ENCODE measurements at places on chromosomes 5 and 9.

- no peak for DNase-seq
Observed at GRCh38 chr5:87418506-87418905, 5.8 kb upstream of the CCNH start.

DNA sequence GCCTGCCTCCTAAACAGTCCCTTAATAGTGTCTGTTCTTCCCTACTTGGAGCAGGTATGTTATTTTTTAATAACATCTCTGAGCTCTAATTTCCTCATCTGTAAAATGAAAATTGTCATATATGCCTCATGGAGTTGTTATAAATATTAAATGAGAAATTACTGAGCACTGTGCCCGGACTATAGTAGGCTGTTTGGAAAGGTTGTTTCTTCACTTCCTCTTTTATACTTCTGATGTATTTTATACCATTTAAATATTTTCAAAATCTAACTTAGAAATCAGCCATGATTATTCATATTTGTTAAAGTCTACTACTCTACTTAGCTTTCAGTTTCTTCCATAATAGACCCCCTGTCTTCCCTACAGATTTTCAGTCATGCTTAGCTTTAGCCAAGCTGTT lies 30.5 kb upstream of the HAPLN1 start:
- DNase-seq = no peak

DNA sequence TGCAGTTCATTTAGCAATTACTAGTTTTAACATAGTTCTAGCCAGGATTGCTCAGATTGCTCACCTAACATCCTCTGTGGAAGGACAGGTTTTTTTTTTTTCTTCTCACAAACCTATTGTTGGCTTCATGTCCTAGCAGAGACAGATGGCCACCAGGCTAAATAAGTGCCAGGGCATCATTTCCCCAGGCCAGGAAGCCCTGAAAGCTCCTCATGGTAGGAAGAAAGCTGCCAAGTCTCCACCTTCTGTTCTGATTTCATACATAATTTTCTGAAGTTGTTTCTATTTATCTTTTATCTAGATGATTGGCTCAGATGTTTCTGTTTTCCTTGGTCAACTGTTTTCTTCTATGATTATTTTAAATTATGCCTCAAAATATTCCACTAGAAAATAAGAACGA lies 31.0 kb downstream of the EFCAB9 start:
- DNase-seq = no peak

- no peak for DNase-seq
Observed at GRCh38 chr9:115672477-115673316, 480.9 kb upstream of the PAPPA start.

DNA sequence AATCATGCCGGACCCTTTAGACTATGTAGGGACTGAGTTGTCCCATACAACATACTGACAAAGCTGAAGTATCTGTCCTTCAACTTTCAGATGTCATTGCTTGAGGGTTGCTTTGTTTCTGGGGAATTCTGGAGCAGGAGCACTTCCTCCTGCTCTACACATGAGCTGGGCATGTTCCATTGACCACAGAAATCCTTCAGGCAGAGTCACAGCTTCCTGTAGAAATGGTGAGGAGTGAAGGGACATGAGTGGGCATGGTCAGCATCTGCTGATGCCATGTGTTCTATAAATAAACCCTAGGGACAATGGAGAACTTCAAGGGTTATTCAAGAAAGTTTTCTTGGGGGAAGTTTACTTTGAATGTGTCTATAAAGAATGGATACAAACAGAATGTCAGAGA lies 296.6 kb upstream of the FBXL7 start:
- DNase-seq = no peak

- no peak for DNase-seq
Observed at GRCh38 chr9:131657037-131657377, 82.9 kb downstream of the RAPGEF1 start.

- DNase-seq = no peak
Observed at GRCh38 chr5:9829621-9830020, 199.5 kb upstream of the TAS2R1 start.

DNA sequence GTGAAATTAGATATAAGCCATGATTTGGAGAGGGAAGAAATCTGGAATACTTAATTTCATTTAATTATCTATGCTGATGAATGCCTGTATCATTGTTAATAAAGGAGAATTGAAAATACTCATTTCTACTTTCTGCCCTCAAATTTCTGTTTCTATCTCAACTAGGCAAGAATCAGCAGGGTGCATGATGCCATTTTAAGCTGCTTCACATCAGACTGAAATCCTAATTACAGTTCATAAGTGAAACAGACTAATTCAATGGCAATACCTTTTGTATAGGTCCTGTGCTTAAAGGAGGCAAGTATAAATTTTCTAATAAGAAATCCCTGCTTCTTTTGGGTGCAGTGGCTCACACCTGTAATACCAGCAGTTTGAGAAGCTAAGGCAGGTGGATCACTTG lies 22.3 kb upstream of the TAL2 start:
- DNase-seq = no peak

DNA sequence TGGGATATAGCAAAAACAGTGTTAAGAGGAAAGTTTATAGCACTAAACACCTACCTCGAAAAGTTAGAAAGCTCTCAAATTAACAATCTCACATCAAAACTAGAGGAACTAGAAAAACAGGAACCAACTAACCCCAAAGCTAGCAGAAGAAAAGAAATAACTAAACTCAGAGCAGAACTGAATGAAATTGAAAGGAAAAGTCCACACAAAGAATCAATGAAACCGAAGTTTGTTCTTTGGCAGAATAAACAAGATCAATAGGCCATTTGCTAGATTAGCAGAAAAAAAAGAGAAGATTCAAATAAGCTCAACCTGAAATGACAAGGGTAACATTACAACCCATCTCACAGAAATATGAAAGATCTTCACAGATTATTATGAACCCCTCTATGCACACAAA lies 234.8 kb upstream of the ISL1 start:
- no peak for DNase-seq

- no peak for DNase-seq
Observed at GRCh38 chr9:132969783-132970182, 8.7 kb upstream of the GFI1B start.
